Hepatic stellate cell (primary cell): ENCODE measurements at places on chromosomes 5 and 9.

DNA sequence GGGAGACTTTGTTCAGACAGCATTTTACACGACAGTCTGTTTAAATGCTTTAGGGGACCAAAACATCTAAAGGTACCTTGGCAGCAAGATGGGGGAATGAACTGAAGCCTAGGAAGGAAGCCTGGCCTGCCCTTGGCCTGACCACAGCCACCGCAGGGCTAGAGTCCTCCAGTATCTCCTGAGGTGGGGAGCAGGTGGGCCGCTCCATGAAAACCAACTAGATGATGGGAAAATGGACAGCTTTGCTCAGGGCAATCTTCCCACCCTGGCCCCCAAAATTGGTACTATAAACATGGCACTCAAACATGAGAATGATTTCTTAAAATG is 153.3 kb downstream of the AUH start:
- no peak for DNase-seq

DNA sequence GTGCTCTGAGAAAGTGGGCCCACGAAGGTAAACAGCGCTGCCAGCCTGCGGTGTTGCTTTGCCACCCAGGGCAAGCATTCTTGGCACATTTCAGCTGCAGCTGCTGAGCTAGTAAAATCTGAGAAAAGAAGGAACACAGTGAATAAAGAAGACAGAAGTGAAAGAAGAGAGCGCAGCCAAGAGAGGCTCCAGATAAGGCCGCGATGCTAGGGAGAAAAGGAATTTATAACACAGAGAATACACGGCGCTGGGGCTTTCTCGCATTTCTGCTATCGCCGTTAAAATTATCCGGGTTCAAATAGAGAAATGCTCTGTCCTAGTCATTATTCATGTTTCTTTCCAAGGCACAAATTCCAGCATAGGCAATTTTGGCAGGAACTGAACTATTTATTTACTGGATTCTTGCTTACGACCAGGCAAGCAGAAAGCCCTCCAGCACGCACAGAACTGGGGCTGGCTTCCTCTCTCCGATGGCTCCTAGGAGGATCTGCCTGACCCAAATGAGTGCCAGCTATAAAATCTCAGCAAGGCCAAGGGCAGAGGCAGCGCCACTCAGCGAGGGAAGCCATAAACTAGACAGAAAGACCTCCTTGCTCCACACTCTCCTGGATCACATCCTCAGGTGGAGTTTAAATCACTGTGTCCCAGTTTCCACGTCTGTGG is 111.2 kb downstream of the ATPSCKMT start:
- peak; percentile 24 for DNase-seq

- DNase-seq = no peak
Observed at GRCh38 chr9:85249313-85249621, 492.5 kb downstream of the AGTPBP1 start.

DNA sequence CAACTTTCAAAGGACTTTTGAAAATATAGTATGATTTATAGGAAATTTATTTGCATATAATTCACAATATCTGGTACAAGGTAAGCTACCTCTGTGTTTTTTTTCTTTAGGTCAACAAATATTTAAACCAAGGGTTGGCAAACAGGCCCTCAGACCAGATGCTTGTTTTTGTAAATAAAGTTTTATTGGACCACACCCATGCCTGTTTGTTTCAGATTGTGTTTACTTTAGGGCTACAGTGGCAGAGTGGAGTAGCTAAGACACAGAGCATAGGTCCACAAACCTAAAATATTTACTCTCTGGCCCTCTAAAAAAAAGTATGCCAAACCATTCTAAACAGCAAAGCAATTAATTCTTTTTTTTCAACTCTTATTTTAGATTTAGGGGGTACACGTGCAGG is 119.7 kb upstream of the CCDC152 start:
- DNase-seq = no peak
